ENCODE measurements at places on chromosomes 3 and 15.

DNA sequence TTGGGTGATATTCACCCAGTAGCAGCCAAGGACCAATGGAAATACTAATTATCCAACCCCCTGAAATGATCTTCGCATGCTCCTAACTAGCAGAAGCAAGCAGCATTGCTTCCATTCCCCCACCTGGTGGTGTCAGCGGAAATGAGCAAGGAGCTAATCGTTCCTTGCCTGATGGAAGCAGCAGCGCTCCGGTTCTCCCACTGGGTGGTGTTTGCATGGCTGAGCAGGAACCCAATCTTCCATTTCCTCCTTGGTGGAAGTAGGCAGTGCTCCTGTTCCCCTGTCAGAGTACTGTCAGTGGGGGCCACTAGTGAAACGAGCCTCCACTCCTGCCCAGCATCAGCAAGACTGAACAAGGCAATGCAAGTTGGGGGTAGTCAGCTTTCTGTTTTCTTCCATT lies 311.5 kb downstream of the CACNA2D3 start:
- DNase-seq, result no peak

DNA sequence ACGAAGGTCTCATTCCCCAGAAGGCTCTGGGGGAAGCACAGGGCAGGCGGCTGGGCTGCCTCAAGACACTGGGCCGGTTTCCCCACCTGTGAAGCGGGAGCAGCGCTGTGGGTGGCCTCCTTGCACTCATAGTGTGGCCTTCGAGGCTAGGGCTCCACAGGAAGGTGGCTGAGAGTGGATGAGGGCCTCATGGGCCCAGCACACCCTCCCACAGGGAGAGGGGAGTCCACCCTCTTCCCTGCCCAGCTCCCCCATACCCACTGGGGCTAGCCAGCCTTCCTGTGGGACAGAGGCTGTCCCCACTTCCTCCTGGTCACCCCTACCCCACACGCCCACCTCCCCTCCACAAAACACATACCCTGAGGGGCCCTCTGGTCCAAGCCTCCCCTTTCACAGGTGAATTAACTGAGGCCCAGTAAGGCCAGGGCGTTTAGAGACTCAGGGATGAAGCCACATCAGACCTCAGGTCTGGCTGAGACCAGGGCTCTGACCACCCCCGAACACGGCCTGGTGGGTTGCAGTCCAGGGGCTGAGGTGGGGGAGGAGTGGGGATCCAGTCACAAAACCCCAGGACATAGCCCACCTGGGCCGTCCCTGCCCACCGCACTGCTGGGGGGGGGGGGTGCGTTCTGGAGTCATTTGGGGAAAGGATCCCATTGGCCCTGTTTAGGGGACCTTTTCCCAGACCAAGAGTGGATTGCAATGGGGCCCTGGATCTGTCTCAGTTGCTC lies 1.1 kb downstream of the ANPEP start:
- no peak for DNase-seq

DNA sequence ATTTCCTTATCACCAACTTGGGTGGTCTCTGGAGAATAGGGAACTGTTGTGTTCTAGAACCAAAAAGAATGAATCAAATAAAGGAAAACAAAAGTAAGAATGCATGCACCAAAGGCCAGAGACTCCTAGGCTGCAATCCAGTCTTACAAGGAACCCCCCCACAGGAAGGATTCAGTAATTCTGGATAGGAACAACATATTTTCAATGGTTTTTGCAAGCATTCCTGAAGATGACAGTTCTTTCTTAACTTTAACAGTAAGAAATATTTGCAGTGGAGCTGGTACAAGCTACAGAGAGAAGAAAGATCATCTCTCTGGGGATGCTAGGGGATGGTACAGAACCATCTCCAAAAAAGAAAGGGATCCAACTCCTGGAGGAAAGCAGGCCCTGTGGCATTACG lies 116.2 kb upstream of the CHRM5 start:
- DNase-seq, result no peak

DNA sequence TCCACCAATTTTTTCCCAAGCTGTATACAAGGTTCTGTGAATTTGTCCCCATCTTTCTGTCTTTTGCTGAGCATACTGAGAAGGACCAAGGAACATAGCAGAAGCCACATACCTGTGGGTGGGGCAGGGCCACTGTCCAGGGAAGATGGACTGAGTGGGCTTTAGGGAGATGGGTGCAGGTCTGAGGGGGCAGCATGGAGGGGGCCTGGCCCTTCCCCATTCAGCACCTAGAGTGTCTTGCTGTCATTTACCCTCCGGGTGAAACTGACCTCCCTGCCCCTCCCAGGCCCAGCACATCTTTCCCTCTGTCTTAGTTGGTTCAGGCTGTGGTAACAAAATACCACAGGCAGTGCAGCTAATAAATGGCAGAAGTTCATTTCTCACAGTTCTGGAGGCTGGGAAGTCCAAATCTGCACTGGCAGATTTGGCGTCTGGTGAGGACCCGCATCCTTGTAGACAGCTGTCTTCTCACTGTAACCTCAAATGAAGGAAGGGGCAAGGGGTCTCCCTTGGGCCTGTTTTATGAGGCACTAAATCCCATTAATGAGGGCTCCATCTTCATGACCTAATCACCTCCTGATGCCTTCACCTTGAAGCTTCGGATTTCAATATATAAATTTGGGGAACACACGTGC lies 180.0 kb upstream of the SMAD3 start:
- no peak for DNase-seq

- no peak for DNase-seq
Observed at GRCh38 chr3:46236294-46237054, 5.8 kb upstream of the CCR3 start.

GRCh38 chr15:42785569-42785968 lies 48.6 kb upstream of the CDAN1 start:
- no peak for DNase-seq

GRCh38 chr3:16298891-16299290 lies 33.9 kb downstream of the OXNAD1 start:
- DNase-seq, result no peak

GRCh38 chr3:12513694-12514446 lies 29.6 kb downstream of the TSEN2 start:
- DNase-seq, result no peak

DNA sequence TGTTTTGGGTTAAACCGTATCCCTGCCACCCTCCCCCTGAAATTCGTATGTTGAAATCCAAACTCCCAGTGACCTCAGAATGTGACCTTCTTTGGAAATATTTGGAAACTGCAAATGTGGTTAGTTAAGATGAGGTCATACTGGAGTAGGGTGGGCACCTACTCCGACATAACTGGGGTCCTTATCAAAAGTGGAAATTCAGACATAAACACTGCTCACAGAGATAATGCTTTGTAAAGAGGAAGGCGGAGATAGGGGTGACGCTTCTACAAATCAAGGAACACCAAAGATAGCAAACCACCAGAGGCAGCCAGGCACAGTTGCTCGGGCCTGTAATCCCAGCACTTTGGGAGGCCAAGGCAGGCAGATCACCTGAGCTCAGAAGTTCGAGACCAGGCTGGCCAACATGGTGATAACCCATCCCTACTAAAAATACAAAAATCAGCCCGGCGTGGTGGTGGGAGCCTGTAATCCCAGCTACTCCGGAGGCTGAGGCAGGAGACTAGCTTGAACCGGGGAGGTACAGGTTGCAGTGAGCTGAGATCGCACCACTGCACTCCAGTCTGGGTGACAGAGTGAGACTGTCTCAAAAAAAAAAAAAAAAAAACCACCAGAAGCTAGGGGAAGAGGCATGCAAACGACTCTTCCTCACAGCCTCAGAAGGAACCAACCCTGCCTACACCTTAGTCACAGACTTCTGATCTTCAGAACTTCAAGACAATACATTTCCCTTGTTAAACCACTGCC lies 51.1 kb upstream of the CHD2 start:
- DNase-seq, result no peak

GRCh38 chr3:119352034-119352609 lies 57.9 kb downstream of the ARHGAP31 start:
- no peak for DNase-seq

GRCh38 chr15:58474741-58475323 lies 43.0 kb downstream of the LIPC start:
- no peak for DNase-seq

- no peak for DNase-seq
Observed at GRCh38 chr3:30320392-30320791, 286.0 kb upstream of the TGFBR2 start.

- DNase-seq, result no peak
Observed at GRCh38 chr3:38826001-38826400, 10.0 kb upstream of the SCN10A start.

DNA sequence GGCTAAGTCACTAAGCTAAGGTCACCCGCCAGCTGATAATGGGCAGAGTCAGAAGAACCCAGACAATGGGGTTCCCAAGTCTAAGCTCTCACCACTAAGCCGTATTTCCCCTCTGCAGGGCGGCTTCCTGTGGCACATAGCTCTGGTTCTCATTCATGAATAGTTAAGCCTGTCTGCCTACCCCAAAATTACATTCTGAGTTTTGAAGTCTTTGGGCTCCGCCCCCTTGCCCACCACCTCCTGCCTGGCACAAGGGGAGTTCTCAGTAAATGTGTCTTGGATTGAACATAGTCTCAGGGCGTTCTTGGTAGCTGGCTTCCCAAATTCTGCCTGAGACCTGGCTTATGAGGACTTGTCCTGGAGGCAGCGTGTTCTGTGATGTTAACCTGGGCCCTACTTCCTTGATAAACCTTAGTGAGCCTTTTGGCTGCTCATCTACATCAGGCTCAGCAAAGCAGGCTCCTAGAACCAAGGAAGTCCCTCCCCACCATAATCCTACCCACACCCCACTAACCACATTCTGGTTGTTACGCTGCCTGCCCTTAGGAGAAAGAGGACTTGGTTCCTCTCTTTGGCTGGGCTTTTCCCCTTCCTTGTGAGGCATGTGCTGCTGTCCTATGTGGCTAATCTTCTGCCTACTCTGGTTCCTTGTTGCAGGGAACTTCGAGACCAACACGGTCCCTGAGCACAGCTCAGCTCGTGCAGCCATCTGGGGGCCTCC lies 54.9 kb downstream of the STARD5 start:
- DNase-seq, result no peak

DNA sequence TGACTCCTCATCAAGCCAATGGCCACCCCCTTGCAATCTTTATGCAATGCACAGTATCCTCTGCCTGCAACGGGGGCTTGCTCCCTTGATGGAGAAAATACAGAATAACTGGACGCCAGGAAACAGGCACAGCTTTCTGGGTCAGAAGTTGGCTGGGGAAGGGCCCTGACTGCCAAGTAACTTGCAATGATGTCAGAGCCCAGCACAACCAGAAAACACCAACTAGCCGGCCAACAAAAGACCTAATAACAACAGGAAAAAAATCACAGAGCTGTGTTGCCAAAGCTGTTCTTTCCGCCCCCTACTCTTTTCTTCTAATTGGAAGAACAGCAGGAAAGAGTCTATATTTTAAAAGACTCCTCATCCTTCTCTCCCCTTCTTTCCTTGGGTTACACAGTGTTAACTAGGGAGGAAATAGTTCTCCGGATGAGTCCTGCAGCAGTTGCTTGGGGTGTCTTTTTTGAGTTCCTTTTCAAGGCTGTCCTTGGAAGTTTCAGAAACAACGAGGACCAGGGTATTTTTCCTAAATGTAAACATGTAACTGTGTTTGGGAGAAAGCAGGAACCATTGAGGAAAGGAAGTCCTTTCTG lies 1.4 kb upstream of the SEMA6D start:
- DNase-seq, result no peak

DNA sequence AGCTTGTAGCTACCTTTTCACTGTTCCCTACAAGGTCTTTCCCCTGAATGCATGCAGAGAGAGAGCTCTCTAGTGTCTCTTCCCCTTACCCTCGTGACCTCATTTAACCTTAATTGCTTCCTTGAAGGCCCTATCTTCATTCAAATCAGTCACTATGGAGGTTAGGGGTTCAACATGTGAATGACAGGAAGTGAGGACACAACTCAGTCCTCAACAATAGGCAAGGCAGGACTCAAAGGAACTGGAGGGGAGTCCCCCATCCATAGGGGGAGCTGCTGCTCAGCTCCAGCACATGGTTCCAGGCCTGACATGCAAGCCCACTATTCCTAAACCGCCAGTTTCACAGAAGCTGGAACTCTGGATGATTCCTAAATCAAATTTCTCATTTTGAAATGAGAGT lies 33.8 kb upstream of the GYG1 start:
- no peak for DNase-seq

- no peak for DNase-seq
Observed at GRCh38 chr15:63915873-63916771, 82.4 kb upstream of the HERC1 start.

Measured in ureter (tissue), 1 donor.